Lung microvascular endothelial cell (primary cell): ENCODE measurements at places on chromosomes 2 and 18. TPM values are rescaled to one million over a fixed set of nuclear protein-coding genes. Genes with fewer than 3 reads are reported as not detected.
A peak's percentile ranks its signal among the peaks of the same experiment; 100 is the strongest.

Gene DSG4
- total RNA-seq, result not detected in 2 replicates

Gene CABYR
- 0.60 and 0.65 TPM in 2 replicates for total RNA-seq

Gene KIAA2012
- not detected in 2 replicates for total RNA-seq

Gene CACNB4
- under 0.01 and 0.22 TPM in 2 replicates for total RNA-seq

Gene SERPINB3
- total RNA-seq, result not detected in 2 replicates

Gene RAB6C
- under 0.01 TPM in 2 replicates for total RNA-seq

Gene PROKR1
- total RNA-seq, result not detected in 2 replicates

DNA sequence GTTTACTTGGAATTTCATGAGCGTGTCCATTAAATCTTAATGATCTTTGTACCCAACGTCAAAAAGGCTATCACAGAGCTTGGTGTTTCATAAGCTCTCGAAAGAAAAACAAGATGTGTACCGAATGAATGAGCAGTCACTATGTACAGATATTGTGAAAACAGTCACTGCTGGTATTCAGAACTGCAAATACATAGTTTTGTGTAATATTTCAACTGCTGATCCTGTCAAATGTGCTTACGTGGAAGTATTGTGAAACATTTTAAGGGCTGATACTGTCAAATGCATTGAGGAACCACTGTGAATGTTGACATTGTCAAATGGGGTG lies 184.2 kb upstream of the KLHL29 start:
- no peak for DNase-seq

DNA sequence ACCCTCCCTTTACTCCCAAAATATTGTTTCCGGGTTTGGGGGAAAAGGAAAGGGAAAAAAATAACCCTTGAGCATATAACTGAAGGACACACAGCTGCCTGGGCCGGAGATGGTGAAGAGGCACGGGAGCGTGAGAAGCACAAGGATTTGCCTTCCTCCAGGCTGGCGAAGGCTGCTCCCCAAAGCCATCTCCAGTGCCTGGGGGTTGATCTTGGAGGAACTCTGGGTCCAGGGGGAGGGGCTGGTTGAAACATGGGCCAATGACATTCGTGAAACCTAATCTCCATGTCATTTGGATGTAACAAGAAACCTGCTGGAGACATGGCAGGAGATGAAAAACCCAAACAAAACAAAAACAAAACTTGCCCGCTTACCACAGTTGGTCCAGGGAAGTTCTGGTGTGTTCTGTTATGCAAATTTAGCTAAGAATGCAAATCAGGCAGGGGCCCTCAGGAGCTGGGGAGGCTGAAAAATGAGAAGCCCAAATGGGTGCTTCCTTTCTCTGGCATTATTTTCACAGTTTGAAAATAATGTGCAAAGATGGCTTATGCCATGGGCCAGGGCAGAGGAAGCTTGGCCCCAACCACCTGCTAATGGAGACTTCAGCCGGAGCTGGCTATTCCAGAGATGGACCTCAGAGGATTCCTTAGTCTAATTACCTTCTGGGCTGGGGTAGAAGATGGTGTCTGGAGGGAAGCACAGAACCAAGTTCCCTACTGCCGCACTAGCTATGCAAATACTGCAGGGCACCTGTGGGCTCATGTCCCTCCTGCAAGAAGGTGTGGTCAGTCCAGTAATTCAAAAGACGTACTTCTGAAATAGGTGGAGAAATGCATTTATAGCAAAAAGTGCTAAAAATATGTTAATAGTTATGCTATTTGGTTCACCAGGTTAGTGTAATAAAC lies 180.9 kb downstream of the BCL2 start:
- DNase-seq, result no peak

GRCh38 chr18:57780318-57780705 lies 22.8 kb downstream of the ATP8B1 start:
- peak; percentile 93 for DNase-seq

DNA sequence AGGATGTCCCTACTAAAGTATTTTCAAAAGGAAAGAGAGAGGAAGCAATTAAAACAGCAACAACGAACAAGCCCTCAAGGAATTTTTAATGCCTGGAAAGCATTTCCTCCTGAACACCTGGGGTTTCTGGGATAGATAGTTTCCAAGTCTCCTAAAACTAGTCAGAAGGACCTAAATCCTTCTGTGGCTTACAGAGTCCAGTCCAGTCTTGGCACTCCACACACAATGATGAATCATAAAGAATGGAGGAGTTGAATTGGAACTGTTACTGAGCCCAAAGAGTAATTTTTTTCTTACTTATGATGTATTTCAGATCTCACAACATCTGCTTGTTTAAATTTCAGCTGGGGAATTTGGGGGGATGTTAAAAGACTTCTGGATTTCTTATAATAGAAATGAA lies 144.6 kb upstream of the SETBP1 start:
- DNase-seq, result peak; percentile 1

DNA sequence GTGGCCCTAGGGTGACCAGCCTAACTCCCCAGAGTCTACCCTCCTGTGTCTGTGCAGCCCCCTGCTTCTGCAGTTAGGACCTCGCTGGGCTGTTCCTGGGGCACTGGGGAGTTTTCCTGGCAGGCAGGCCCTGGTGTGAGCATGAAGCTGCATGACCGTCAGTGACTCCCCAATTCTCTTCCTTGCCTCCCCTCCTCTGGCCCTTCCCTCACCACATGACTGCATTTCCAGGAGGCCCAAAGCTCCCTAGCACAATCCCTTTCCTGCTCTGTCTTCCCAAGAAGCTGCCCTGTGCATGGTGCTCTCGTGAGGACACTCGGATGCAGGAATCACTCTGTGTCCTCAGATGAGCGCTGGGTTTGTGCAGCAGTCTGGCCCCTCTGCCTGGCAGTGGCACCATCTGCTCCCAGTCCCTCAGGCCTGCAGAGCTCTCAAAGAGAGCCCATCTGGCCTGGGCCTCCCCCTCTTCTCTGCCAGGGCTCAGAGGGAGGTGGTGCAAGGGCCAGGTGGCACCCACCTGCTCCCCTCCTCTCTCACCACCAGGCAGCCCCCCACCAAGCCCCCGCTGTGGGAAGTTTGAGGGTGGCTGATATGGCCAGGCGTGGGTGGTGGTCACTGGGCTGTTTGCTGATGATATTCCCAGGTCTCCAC lies 125.6 kb upstream of the HS6ST1 start:
- no peak for DNase-seq

- DNase-seq, result no peak
Measured at GRCh38 chr18:72542984-72543356, 1.2 kb downstream of the CBLN2 start.

DNA sequence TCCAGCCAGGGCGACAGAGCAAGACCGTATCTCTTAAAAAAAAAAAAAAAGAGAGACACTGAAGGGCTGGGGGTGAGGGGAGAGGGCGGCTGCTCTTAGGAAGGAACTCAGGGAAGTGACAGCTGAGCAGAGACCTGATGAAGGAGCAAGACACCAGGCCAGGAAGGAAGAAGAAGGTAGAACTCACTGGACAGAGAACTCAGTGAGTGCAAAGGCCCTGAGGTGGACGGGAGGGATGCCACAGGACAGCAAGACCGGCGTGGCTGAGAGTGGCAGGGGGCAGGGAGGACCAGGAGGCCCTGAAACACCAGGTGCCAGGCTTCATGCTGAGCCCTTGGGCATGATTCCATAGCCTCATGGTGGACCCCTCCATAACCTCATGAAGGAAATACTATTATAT lies 18.2 kb downstream of the BIN1 start:
- no peak for DNase-seq

GRCh38 chr2:69474688-69475087 lies 37.5 kb upstream of the NFU1 start:
- DNase-seq, result no peak

GRCh38 chr2:58939388-58939787 lies 698.3 kb upstream of the FANCL start:
- no peak for DNase-seq

DNA sequence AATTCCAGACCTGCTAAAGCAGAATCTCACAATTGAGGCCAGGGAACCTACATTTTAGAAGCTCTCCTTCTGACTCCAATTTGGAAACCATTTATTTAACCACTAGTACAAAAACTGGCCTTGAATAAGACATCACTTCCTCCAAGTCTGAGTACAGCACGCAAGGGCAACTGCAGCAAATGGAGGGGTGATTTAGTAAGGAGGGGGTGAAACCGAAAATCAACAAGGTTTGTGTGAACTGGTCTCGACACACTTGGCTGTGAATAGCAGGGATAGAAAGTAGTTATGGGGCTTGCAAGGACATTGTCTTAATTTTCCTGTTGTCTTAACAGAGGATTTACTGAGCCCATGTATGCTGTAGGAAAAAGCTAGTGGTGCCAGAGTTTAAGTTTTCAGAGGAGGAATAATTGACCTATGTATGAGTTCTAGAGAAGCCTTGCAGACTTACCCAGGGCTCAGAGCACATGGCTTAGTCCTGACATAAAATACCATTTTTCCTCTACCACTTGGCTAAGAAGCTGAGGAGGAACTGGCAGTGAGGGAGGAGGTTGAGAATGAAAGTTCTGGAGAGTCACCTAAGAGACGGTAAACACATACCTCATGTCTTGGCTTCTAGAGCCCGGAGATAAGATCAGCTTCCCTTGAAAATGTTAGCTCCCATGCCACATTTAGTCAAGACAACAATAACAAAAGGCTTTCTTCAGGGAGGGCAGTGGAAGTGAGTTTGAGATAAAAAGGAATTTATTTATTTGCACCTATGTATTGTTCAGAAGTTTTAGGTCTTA lies 114.8 kb downstream of the SMAD2 start:
- no peak for DNase-seq

DNA sequence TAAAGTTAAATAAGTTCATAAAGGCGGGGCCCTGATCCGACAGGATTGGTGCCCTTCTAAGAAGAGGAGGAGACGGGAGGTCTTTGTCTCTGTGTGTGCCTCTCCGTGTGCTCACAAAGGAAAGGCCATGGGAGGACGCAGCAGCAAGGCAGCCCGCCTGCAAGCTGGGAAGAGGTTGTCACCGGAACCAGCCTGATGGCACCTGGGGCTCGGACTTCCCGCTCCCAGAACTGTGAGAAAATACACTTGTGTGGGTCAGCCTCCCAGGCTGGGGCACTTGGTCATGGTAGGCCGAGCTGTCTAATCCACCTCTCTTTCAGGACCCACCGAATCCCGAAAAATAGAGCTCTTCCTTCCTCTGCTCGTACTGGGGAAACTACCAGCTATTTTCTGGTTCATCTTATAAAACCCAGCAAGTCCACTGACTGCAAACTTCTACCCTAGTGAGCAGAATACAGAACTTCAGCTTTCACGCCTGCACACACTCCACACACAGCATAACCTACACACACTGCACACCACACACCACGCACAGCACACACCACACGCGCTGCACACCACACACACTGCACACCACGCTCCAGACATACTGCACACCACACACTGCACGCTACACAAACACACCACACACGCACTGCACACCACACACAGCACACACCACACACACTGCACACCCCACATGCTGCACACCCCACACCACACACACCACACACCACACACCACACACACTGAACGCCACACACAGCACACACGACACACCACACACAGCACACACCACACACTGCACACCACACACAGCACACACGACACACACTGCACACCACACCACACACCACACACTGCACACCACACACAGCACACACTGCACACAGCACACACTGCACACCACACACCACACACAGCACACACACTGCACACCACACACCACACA lies 58.1 kb downstream of the ASB1 start:
- DNase-seq, result no peak

DNA sequence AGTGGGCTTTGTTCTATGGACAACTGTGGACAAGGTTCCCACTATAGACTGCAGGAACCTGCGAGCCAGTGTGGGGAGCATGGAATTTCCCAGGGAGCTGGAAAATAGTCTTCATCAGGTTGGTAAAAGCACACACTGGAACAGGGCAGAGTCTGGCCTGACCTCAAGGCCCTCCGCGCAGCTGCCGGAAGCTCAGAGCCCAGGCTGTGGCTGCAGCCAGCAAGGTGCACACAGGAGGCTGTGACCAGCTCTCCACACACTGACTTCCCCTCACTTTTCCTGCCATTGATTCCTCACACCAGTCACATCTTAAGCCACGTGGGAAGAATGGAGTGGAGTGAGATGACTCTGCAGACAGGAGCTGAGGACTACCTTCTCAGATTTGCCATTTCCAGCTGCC lies 19.1 kb downstream of the MAL start:
- DNase-seq, result no peak

- no peak for DNase-seq
Measured at GRCh38 chr2:235183786-235184185, 232.0 kb downstream of the SH3BP4 start.

DNA sequence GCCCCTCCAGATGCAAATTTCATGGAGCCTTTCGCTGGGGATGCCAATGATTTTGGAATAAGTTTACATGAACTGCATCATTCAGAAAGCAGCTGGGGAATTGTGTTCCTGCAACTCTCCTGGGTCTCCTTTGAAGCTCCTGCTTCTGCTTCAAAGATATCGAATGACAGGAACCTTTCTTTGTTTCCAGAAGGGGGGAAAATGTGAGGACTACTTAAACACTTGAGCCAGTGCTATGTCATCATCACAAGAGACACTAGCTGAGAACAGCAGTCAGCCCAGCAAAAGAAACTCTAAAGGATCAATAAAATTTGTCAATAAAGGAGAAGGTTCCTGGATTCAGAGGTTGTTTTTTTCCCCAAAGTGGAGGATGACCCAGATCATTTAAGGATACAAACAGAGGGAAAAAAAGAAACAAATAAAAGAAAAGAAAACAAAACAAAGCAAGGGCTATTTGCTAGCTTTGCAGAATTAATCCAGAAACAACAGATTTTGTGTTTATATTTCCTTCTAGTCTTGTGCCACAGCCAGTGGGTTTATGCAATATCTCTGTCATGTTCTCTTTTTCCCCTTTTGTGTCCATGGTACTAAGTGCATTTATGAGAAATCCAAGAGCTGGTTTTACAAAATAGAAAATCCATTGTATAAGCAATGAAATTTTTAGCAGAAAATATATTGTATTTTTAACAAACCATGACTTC lies 463.7 kb downstream of the CDH2 start:
- DNase-seq, result no peak

- DNase-seq, result no peak
Measured at GRCh38 chr2:160920791-160921303, 239.4 kb upstream of the TANK start.

- DNase-seq, result no peak
Measured at GRCh38 chr2:85611217-85611704, 605 bp downstream of the C2orf68 start.

DNA sequence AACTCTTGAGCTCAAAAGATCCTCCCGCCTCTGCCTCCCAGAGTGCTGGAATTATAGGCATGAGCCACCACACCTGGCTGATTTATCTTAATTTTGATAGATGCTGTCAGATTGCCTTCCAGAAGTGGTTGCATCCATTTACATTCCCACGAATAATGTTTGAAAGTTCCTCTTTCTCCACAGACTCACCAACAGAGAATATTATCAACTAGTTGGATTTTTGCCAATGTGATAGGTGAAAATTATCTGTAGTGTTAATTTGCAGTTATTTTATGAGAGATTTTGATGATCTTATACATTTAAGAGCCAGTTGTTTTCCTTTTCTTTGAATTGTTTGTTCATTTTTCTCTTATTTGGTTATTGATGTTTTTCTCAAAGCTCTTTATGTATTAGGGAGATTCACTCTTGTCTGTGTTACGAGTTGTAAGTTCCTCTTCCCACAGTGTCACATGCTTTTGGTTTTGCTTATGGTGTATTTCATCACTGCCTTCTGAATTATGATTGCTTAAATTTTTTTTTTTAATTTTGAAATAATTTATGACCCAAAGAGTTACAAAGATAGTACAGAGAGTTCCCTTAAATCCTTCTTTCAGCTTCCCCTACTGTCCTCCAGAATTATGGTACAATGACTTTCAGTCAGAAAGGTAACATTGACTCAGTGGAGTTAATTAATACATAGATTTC lies 20.7 kb upstream of the NT5DC4 start:
- no peak for DNase-seq
